Peyer's patch (tissue), 4 donors: ENCODE measurements at places on chromosomes 7 and 10. TPM values are rescaled to one million over a fixed set of nuclear protein-coding genes. Genes with fewer than 3 reads are reported as not detected.

OLAH gene
- total RNA-seq = not detected

LIPK gene
- not detected for total RNA-seq

LRRN3 gene
- not detected for total RNA-seq

CRPPA gene
- total RNA-seq = 0.67 TPM

DNA sequence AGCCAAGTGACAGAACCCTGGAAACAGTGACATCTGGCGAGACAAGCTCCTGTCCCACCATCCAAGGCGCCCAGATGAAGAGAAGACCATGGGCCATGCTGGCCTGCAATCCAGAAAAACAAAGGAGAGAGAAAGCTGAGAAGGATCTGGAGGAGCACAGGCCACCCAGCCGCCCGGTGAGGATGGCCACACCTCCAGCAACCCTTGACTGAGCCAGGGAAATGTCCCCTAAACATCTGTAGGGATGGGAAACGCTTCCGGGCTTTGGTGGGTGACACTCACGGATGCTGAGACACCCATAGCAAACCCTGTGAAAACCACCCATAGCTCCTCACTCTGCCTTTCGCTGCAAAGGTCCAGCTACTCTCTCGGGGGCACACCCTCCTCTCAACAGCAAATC, 32.0 kb downstream of the TCERG1L start:
- H3K27me3 ChIP-seq = no peaks in the 10 kb centered on the region
- no peak for DNase-seq
- no peaks in the 10 kb centered on the region for H3K36me3 ChIP-seq
- H3K27ac ChIP-seq = no peak overlapping the region
- H3K4me3 ChIP-seq = no peak overlapping the region

- no peak overlapping the region for H3K4me3 ChIP-seq
- no peaks in the 10 kb centered on the region for H3K27me3 ChIP-seq
- H3K36me3 ChIP-seq = no peaks in the 10 kb centered on the region
- no peak for DNase-seq
- H3K4me1 ChIP-seq = no peaks in the 10 kb centered on the region
Observed at GRCh38 chr10:49143249-49143648, 9.4 kb upstream of the FAM170B start.

DNA sequence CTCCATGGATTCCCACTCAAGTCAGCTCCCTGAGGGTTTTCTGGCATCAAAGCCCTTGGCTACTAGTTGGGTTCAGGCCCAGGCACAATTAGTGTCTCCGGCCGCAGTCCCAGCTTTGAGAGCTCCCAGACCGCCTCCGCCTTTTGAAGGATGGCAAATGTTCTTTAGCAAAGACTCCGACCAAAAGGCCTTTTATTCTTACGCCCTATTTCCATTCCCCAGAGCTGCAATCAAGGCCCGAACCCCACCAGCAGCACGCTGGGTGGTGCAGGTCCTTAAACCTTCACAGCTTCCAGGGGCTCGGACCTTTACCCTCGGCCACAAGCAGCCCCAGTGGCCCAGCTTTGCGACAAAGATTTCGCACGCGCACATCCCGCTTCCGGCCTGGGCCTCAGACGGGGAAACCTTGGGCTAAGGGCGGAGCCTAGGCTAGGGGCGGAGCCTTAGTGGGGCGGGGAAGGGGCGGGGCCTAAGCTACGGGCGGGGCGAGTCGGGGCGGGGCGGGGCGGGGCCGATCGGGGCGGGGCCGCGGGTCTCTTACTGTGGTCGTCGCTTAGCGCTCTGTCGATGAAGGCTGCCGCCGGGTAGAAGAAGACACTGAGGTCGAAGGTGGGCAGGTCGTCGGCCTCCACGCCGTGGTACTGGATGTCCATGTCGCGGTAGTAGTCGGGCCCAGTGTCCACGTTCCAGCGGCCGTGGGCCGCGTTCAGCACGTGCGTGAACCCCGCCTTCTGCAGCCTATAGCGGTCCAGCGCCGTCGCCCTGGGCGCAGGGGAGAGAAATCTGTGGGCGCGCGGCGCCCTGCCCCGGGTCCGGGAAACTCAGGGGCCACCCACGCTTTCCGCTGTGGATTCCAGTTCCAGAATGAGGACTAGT, 68.0 kb upstream of the SAMD8 start:
- no peaks in the 10 kb centered on the region for H3K4me1 ChIP-seq
- no peak overlapping the region for H3K27ac ChIP-seq
- no peaks in the 10 kb centered on the region for H3K36me3 ChIP-seq

DNA sequence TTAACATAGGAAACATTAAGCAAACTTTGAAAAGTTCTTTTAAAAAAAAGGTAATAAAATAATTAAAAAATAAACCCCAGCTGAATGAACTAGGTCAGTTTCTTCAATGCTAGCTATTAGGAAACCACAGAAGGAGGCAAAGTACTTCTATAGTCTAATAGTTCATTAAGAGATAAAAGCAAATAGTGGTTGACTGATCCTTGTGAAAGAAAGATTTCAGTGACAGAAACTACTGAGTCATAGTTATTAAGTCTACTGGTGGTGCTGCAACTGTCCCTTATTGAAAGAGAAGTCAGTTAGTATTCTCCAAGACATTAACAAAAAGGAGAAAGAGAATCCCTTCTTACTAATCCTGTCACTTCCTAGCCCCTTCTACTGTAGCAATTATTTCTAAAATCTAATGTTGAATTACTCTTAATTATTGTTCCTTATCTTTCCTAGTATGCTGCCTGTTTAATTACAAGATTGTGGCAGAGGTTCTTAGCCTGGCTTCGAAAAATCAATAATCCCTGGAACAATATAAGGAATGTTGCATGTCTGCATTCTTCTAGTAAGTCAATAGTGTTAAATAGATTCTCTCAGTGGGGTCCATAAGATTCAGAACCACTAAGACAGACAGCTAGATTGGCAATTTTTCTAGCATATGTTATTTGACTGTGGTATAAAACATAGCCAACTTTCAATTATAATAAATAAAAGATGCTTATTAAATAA, 18.2 kb downstream of the TCTN3 start:
- H3K27me3 ChIP-seq = no peaks in the 10 kb centered on the region
- no peak overlapping the region for H3K27ac ChIP-seq
- no peaks in the 10 kb centered on the region for H3K4me1 ChIP-seq
- no peak overlapping the region for H3K4me3 ChIP-seq

DNA sequence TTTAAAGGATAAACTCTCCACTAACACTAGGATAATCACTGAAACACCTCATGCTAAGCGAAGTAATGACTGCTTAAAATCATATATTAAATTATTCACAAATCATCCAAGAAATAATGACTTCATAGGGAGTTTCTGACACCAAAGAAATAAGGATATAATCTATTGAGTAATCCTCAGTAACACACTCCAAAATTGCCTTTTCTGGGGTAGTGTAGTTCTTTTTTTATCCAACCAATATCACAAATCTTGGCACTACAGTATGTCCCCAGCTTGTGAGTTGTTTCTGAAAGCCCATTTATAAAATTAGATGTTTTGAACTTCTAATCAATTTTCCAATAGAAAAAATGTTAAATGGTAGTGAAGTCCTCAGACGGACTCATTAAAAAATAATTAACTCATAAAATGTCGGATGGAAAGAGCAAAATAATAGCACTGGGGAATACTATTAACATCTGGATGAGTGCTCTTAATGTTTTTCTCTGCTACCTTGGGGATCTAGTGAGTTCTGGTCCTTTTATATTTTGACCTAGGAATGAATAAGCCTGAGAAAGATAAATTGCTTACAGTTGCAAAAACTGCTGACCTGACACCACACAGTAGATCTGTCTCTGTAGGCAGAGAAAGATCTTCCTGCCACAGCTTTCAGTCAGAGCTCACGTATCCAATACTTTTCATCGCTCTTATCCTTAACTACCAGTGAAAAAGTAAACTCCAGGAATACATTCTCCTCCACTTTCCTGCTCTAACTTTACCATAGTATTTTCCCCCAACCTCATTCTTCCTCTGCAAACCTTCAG, 618.5 kb upstream of the ANKRD30A start:
- DNase-seq = no peak
- no peak overlapping the region for H3K27ac ChIP-seq

DNA sequence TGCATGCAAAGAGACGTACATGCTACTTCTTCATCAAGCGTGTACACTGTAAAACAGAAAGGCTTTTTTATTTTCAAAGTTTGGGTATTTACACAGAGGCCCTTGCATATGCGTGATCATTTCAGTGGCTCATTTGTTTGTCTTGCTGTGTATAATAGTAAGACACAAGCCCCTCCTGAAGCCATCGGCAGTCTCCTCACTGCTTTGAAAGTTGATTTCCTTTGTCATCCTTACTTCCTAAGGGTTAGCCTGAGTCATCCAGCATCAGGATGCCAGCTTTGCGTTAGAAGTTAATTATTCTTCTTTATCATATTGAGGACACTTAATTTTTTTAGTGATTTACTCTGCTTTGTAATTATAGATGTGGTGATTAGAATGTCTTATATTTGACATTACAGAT, 72.5 kb upstream of the CTBP2 start:
- DNase-seq = no peak
- H3K36me3 ChIP-seq = no peaks in the 10 kb centered on the region
- no peaks in the 10 kb centered on the region for H3K27me3 ChIP-seq
- H3K4me1 ChIP-seq = no peaks in the 10 kb centered on the region

- H3K4me3 ChIP-seq = no peak overlapping the region
- no peaks in the 10 kb centered on the region for H3K4me1 ChIP-seq
- H3K27me3 ChIP-seq = no peaks in the 10 kb centered on the region
- DNase-seq = peak; percentile 81
- no peak overlapping the region for H3K27ac ChIP-seq
Observed at GRCh38 chr7:98294798-98295382, 13.4 kb downstream of the BRI3 start.

DNA sequence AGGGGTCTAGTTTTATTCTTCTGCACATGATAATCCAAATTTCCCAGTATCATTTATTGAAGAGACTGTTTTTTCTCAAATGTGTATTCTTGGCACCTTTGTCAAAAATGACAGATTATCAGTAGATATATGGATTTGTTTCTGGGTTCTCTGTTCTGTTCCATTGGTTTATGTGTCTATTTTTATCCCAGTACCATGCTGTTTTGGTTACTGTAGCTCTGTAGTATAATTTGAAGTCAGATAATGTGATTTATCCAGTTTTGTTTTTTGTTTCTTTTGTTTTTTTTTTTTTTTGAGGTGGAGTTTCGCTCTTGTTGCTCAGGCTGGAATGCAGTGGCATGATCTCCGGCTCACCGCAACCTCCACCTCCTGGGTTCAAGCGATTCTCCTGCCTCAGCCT, 61.6 kb upstream of the HELLS start:
- H3K4me1 ChIP-seq = no peaks in the 10 kb centered on the region
- H3K36me3 ChIP-seq = peaks cover 9% of the 10 kb centered on the region
- DNase-seq = no peak
- no peaks in the 10 kb centered on the region for H3K27me3 ChIP-seq
- H3K4me3 ChIP-seq = no peak overlapping the region

GRCh38 chr7:99719996-99720769, 14.8 kb downstream of the CYP3A7 start:
- H3K36me3 ChIP-seq = no peaks in the 10 kb centered on the region
- H3K27me3 ChIP-seq = no peaks in the 10 kb centered on the region
- no peaks in the 10 kb centered on the region for H3K4me1 ChIP-seq
- no peak overlapping the region for H3K27ac ChIP-seq
- peak; percentile 76 for DNase-seq

DNA sequence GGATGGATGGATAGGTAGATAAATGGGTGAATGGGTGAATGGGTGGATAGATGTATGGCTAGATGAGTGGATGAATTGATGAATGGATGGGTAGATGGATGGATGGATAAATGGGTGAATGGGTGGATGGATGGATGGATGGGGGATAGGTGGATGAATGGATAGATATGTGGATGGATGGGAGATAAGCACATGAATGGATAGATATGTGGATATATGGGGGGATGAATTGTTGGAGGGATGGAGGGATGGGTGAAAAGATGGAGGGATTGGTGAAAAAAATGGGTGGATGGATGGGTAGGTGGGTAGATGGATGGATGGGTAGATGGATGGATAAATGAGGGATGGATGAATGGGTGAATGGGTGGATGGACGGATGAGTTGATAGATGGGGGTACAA, 196.4 kb downstream of the FRMD4A start:
- H3K36me3 ChIP-seq = no peaks in the 10 kb centered on the region
- H3K4me3 ChIP-seq = no peak overlapping the region
- no peaks in the 10 kb centered on the region for H3K4me1 ChIP-seq
- no peak overlapping the region for H3K27ac ChIP-seq
- DNase-seq = no peak
- H3K27me3 ChIP-seq = no peaks in the 10 kb centered on the region
